ENCODE measurements at places on chromosomes 1 and 21.

DNA sequence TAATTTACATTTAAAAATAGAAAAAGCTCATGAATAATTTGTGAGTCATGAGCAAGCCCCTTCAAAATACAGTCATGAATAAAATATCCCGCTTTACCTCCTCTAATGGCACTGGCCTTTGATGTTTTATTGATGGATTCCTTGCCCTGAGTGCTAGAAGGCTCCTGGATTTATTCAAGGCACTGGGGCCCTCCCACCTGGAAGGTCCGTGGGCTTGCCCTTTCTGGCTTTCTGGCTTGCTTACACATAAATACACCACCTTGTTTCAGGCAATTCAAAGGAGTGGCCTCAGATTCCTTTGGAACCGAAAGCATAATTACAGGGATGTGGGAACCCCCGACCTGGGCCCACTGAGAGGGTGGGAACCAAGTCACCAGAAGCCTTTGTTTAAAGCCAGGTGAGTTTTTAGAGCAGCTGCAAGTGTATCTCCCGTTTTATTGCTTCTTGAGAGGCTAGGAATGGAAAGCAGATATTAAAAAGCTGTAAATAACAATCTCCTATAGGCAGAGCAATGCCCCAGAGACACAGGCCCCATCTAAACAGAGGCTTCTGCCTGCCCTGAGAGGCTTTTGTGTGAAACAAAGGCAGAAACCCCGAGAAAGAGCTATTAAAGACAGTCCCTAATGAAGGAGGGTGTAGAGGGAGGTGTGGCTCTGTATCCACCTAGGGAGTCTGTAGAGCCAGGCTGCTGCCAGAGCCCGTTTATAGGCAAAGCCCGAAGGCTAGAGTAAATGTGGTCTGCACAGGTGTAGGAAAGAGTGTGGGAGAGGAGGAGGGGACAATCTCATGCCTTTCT, 126.4 kb downstream of the FAM78B start:
- no peak for DNase-seq

DNA sequence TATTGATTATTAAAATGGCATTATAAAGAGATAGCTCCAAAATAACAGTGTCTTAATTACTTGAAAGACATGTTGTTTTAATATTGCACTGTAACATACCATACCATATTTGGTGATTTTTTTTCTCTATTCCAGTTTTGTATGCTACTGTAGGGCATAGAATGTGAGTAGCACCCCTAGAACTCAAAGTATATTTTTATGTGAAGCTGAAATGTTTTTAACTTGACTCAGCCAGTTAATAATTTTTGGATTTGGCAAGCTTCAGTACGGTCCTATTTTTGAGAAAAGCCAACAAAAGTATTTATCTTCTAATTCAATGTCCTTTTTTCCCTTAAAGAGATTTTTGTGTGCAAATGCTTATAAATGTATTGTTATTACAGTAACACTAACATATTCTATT, 593.8 kb downstream of the USP25 start:
- DNase-seq = no peak

- DNase-seq = no peak
These were observed 54.0 kb downstream of the RAB3B start for GRCh38 chr1:51936531-51936930.

GRCh38 chr1:217910791-217911320, 279.7 kb downstream of the SPATA17 start:
- DNase-seq = no peak

DNA sequence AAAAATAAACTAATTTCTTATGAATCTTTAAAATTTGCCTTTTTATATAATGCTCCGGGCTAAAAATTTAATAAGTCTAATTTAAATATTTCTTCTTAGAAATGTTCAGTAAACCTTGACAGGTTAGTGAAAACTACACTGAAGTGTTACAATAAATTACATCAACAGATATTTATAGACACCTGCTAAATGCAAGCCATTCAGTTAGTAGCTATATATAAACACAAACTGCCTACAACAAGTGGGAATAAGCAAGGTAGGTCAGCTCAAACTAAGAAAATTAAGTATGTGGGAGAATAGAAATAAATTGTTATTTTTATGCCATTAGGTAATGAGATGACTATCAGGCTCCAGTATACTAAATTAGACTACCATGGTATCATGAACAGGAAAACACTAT, 215.6 kb downstream of the DENND1B start:
- no peak for DNase-seq

GRCh38 chr1:87572891-87573290, 244.2 kb downstream of the LMO4 start:
- no peak for DNase-seq

- peak; percentile 70 for DNase-seq
These were observed 5.1 kb downstream of the HSPB7 start for GRCh38 chr1:16012590-16013219.
